ENCODE measurements at places on chromosomes 7 and 10.

GRCh38 chr7:24932815-24933214 lies 47.2 kb downstream of the OSBPL3 start:
- DNase-seq = no peak

GRCh38 chr10:27819781-27820531 lies 74.3 kb upstream of the MKX start:
- DNase-seq = no peak

GRCh38 chr10:69480068-69480412 lies 28.8 kb downstream of the TSPAN15 start:
- DNase-seq = no peak

- DNase-seq = no peak
These were observed 29.7 kb upstream of the GTF2I start for GRCh38 chr7:74627661-74628411.

- DNase-seq = no peak
These were observed 41.4 kb upstream of the ZMIZ1 start for GRCh38 chr10:79027147-79028055.

DNA sequence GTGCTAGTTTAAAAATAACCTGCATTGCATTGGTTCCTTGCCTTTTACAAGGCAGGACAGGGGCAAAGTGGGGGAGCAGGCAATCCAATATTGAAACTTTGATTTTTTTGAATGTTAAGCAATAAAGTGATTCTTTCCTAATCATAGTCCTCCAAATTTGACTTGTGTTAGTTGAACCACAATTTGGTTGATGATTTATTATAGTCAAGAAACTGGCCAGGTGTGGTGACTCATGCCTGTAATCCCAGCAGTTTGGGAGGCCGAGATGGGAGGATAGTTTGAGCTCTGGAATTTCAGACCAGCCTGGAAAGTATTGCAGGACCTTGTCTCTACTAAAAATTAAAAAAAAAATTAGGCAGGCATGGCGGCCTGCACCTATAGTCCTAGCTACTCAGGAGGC lies 27.9 kb upstream of the ABLIM1 start:
- DNase-seq = no peak

- DNase-seq = no peak
These were observed 36.2 kb downstream of the LAMB1 start for GRCh38 chr7:107966711-107967110.

DNA sequence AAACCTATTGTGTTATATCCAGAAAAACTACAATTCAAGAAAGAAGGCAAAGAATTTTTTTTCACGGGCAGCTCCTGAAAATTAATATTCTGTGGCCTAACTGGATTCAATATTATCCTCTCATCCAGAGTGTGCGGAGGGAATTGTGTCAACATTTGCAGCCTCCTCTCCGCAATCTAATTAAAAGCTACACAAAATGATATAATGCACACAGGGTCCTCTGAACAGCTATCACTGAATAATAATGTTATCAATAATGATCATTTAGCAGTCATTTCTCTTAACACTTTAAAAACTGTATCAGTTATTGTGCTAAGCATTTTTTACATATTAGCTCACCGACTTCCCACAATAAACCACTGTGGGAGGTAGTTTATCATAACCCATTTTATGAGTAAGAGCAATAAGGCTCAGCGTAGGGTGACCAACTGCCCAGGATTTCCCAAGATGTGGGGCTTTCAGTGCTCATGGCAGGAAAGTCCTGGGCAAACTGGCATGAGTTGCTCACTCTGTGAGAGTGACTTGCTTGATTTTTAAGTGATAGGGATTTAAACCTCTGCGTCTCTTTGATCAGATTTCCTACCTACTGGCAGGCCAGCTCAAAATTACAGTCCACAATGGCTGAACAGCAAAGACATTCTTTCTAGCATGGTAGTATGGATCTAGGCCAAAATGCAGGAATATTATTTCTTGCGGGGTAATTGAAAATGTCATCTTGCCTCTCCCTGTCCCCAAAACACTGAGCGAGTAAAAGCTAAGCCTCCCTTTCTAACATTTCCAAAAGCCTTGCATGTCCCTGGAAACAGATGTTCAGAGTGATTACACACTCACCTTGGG lies 65.7 kb downstream of the AOAH start:
- no peak for DNase-seq

DNA sequence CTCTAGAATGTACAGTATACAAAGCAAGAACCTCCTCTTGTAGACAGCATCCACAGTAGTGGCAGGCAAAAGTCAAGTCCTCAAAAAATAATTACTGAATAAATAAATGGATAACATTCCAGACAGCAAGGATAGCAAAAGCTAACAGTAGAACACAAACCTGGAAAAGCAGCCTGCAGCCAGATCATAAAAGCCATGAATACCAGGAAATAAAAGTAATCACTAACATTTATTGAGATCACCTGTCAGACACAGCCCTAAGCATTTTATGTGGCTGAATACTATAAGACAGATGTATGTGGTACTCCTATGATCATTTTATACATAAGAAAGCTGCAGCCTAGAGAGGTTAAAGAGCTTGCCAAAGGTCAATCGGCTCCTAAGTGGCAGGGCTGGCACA lies 34.0 kb downstream of the CUL2 start:
- DNase-seq = no peak

GRCh38 chr10:31460242-31460641 lies 141.2 kb downstream of the ZEB1 start:
- no peak for DNase-seq

GRCh38 chr10:92993699-92994272 lies 66.8 kb upstream of the CYP26C1 start:
- no peak for DNase-seq

DNA sequence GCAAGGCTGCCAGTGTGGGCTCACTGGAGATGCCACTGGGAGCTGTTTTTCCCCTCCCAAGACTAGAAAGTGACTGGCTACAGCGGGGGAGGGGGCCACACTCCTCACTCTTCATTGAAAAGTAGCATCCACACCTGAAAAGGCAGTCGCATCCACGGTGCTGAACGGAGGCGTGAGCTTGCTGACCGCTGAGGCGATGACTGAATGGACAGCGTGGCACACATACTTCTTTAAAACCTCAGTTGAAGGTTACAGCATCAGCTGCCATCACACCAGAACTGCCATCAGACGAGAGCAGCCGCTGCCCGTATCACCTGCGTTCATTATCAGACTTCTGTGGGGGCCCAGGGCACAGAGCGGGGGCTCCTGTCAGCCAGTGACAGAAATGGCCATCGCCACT lies 327.2 kb downstream of the DNAJB6 start:
- DNase-seq = no peak

DNA sequence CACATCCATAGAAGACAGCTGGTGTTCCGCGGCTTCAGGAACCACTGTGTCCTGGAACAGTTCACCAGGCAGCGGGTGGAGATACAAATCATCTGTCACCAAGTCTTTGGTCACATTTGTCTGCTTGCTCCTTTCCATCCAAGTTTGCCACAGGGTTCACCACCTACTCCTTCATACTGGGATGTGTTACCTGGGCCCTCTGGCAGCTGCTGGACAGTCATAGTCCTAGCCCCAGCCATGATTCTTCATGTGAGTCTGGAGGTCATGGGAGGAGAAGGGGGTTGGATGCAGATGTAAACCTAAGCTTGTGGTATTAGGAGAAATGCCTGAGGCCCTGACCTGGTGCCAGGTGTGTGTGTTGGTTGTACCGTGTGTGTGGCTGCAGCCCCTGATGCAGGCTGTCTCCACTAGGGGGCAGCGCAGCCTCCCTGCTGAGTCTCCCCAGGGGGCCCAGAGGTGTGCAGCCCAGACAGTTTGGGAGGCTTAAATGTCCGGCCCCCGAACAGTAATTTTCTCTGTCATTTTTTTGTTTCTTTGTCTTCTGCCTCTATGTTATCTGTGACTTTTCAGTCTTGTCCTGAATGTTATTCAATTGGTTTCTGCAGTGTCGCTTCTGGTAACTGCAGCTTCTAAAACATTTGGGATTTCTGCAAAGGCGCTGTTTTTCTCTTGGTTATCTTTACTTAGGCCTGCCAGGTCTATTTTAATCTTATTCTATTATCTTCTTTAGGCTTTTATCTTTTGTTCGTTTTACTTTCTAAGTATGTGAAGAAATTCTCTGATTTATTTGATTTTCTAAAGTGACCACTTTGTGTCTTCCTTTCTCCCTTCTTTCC lies 14.8 kb downstream of the NPS start:
- no peak for DNase-seq

DNA sequence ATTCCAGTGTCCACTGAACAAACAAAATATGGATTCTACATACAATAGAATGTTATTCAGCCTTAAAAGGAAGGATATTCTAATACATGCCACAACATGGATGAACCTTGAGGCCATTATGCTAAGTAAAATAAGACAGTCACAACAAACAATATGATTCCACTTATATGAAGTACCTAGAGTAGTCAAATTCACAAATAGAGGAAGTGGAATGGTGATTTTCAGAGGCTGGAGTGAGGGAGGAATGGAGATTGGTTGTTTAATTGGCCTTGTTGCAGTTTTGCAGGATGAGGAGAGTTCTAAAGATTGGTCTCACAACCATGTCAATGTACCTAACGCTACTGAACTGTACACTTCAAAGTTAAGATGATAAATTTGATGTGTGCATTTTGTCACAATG lies 119.6 kb downstream of the CHN2 start:
- no peak for DNase-seq

DNA sequence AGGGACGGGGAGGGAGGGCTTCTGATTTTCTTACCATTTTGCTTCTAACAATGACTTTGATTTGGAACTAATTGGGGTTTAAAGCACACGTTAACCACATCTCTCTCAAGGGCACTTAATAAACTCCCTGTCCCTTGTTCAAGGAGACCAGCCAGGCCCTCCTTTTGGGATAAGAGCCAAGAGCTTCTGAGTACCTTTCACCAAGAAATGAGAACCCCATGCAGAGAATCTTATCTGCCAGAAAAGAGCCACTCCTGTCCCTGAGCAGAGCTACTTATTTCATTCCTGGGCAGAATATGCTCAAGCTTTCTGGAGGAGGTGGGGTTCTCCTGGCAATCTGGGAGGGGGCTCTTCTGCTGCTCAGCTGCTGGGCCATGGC lies 574.6 kb downstream of the GALNT17 start:
- no peak for DNase-seq

DNA sequence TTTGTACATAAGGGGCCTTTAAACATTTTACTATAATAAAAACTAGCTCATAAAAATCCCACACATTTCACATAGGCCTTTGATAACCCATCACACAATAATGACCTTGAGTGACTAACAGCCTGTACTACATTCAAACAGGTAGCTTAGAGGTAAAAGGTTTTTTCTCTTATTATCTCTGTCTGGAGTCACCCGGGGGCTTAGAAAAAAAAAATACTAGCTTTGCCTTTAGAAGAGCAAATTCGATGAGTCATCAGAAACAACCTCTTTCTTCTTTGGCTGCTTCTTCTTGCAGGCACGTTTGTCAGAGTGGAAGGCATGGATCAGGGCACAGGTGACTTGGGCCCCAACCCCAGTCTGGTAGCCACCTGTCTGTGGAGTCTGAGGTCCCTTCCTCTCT lies 43.4 kb upstream of the ADO start:
- no peak for DNase-seq

GRCh38 chr10:14588084-14588937 lies 186.4 kb downstream of the FAM107B start:
- no peak for DNase-seq

DNA sequence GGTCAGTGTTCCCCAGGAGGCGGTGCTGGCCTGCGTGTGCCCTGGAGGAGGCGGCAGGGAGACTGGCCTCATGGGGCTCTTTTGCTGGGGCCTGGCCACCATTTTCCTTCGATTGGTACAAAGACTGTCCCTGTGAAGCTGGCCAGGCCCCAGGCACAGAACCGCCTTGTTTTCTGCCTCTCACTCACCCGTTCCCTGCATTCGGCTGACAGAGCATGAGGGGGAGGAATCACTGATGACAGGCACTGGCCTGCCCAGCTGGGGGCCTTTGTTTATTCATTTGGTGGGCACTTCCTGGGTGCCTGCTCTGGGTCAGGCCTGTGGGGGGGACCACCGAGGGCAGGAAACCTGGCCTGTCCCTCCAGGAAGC lies 139.2 kb downstream of the FAM53B start:
- no peak for DNase-seq

GRCh38 chr7:16702441-16702840 lies 51.1 kb upstream of the TSPAN13 start:
- no peak for DNase-seq

DNA sequence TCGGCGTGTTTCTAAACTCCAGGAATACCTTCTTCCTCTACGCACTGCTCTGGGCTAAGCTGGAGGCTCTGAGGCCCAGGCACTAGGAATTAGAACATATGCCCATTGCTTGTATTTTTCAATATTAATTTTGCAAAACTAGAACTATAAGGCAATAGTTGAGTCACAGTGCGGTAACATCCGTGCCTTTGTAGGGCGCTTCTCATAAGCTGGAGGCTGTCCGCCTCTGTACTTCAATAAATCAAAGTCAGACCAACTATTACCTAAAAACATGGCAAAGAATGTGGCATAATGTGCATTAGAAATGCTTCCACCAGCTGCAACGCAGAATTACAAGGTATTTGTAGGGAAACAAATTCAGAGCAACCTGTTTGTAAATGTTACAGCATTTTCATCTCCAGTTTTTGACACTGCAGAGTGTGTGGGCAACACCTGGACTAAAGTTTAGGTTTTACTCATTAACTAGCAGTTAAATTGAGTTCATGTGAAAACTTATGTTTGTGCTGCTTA lies 440 bp upstream of the MINDY3 start:
- DNase-seq = no peak

DNA sequence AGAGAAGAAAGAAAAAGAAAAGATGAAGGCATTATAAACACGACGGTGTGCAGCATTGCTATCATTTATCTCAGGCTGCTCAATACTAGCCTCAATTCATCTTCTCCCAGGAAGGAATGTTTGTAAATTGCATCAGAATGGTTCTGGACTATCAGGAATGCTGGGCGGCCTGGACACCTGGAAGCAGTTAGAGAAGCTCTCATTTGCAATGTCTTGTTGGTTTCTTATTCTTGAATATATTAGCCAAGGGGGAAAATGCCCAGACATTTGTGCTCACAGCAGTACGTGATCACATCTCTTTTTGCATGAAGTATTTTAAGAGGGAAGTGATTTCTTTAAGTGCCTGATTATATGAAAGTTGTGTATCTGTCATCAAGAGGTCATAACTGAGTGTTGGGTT lies 85.6 kb upstream of the IMMP2L start:
- no peak for DNase-seq

All from stimulated activated CD4-positive, alpha-beta T cell treated with anti-CD3 and anti-CD28 coated beads, Interleukin-15, amount 100 ng/mL, for 1 hour (primary cell).